Left renal cortex interstitium (tissue), 4 donors: ENCODE measurements at places on chromosomes 3 and 15. TPM values are rescaled to one million over a fixed set of nuclear protein-coding genes. Genes with fewer than 3 reads are reported as not detected.

The PLSCR5 gene
- polyA plus RNA-seq = not detected

The SHC4 gene
- polyA plus RNA-seq = 2.9 TPM

The TTLL13 gene
- polyA plus RNA-seq = 0.57 TPM

The RETNLB gene
- polyA plus RNA-seq = not detected

The GHRL gene
- 3.4 TPM for polyA plus RNA-seq

The ROBO1 gene
- 104 TPM for polyA plus RNA-seq

The SCAMP5 gene
- polyA plus RNA-seq = 19.5 TPM

The DGKG gene
- 0.51 TPM for polyA plus RNA-seq

The ZMAT3 gene
- 11.1 TPM for polyA plus RNA-seq

The POTEB3 gene
- polyA plus RNA-seq = not detected

The FHIT gene
- 27.0 TPM for polyA plus RNA-seq

The THAP10 gene
- polyA plus RNA-seq = 7.0 TPM

The LRRIQ4 gene
- 0.32 TPM for polyA plus RNA-seq

The SMCO1 gene
- not detected for polyA plus RNA-seq

- no peak for DNase-seq
Measured at GRCh38 chr15:96171853-96172296, 158.6 kb upstream of the NR2F2 start.

DNA sequence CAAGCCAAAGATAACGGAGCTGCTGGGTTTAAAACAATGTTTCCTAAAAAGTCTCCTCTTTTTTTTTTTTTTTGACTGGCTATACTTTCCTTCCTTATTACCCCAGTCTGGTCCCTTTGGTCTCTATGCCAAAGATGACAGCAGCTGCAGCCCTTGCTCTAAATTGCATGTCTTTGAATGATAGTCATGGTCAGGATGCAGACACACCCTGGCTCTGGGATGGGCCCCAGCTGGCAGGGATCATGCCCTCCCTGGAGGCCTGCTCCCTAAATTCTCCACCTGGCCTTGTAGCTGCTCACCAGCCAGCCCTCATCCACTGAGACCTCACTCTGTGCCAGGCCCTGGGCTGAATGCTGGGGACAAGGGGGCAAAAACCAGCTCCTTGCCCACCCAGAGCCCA lies 95.8 kb downstream of the MESD start:
- DNase-seq = no peak

- no peak for DNase-seq
Measured at GRCh38 chr3:118781839-118782238, 252.8 kb downstream of the IGSF11 start.

GRCh38 chr3:156817646-156818272 lies 8.4 kb upstream of the LEKR1 start:
- DNase-seq = no peak

GRCh38 chr3:48459331-48459730 lies 12.8 kb downstream of the ATRIP start:
- no peak for DNase-seq

GRCh38 chr15:41566121-41566885 lies 7.3 kb downstream of the TYRO3 start:
- DNase-seq = no peak

- DNase-seq = no peak
Measured at GRCh38 chr3:148848410-148848809, 16.7 kb upstream of the CPA3 start.

GRCh38 chr15:57118013-57118799 lies 199.8 kb downstream of the TCF12 start:
- no peak for DNase-seq

DNA sequence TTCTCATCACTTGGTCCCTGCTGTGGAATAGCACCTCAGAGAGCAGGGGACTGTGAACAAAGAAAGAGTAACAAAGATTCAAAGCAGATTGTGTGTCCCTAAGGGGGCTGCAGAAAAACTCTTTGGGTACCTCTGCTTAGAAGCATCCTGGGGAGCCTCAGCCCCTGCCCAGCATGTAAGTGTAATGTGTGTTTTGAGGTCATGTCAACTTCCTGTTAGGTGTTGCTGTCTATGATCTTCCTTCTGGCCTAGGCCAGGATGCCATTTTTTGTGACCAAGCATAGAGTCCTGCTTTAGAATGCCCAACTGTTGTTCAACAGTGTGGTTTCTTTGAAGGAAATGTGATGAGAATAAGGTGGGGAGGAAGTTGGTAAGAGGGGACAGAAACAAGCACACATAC lies 77.1 kb upstream of the BCL6 start:
- DNase-seq = no peak

DNA sequence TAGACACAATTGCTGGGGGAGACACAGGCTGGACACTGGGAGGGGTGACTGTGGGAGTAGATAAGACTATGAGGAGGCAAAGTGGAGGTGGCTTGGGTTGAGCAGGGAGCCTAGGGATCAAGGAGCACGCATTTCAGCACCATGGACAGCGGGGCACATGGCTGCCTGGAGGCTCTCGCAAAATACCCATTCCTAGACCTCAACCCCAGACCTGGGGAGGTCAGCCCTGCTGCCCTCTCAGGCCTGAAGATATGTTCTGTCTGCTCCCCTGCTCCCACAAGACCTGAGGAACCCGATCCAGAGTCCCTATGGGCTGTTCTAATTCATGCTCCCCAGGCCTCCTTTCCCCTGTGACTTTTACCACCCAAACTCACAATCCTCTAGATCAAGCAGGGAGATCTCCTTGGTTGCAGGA lies 16.0 kb upstream of the CPEB1 start:
- DNase-seq = no peak

GRCh38 chr3:148175214-148175613 lies 522.5 kb upstream of the AGTR1 start:
- DNase-seq = no peak

DNA sequence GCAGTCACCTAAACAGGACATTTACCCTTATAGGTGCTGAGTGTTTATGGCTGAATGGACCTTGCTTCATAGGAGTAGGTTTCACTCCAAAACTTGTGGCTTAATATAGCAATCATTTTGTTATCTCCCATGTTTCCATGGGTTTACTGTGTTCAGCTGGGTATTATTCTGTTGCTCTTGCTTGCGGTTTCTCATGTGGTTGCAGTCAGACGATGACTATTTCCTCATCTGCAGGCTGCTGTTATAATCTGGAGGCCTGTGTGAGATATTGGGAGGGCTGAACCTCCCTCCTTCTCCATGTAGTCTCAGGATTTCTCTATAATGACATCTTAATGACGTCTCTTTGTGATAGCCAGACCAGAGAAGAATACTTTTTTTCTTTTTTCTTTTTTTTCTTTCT lies 98.1 kb downstream of the ZPLD1 start:
- no peak for DNase-seq

GRCh38 chr15:85407421-85408269 lies 27.2 kb downstream of the AKAP13 start:
- no peak for DNase-seq

- DNase-seq = no peak
Measured at GRCh38 chr15:64070965-64071851, 22.4 kb downstream of the CIAO2A start.

DNA sequence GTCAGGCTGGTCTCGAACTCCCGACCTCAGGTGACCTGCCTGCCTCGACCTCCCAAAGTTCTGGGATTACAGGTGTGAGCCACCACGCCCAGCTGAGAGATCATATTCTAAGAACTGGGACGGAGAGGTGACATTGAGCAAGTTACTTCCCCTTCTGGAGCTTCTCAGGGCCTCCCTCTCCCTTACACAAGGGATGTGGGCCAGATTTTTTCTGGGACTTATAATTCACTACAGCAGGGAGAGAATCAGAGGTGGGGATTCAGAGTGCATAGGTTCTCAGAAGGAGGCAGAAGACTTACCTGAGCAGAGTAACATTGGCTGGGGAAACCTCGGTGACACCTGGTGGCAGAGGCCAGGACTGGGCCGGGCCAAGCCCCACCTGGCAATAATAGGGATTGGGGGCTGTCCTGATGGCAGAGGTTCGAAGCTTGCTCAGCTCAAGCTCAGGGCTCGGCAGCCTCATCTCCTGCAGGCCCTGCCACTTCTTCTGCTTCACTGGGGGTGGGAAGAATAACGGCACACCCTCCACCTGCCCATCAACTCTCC lies 6.8 kb downstream of the LTK start:
- no peak for DNase-seq

GRCh38 chr3:3107181-3107580 lies 3.0 kb downstream of the IL5RA start:
- DNase-seq = no peak

DNA sequence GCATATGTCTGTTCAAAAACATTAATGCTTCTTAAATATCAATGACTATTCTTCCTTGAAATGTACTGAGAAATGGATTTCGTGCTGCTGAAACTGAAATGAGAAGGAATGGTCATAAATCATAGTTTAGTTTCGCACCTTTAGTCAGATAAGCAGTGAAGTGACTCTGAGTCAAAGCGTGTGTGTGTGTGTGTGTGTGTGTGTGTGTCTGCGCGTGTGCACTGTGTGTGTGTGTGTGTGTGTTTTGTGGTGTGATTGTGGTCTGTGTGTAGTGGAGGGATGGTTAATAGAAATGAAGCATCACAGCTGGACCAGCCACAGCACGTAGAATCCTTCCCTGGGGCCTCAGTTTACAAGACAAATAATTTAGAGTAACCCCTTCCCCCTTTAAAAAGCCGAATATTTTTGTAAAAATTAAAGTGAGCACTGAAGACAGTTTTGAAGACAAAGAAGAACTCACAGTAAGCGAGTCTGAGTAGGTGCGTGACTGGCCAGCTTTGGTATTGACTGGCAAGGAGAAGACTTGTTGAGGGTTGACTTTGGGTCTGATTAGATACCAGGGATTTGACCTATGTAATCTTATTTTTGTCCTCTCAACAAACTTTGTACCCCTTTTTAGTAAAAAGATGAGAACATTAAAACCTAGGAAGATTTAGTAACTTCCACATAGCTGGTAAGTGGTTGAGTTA lies 202.0 kb upstream of the IL12A start:
- no peak for DNase-seq

DNA sequence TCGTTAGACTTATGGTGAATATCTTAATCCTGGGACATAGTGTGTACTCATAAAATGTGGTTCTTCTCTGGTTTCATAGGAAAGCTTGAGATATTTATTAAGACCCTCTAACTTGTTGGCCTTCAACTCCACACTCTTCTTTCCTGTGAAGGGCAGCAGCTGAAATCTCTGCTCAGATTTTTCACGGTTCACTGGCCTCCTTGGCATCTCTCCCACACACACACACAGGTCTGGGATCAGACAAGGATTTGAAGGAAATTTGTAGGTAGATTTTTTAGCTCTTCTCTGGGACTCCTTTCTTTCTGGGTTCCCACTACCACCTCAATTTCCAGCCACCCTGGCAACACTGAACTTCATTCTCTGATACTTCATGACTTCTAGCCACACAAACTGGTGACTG lies 70.2 kb downstream of the MYRIP start:
- no peak for DNase-seq

DNA sequence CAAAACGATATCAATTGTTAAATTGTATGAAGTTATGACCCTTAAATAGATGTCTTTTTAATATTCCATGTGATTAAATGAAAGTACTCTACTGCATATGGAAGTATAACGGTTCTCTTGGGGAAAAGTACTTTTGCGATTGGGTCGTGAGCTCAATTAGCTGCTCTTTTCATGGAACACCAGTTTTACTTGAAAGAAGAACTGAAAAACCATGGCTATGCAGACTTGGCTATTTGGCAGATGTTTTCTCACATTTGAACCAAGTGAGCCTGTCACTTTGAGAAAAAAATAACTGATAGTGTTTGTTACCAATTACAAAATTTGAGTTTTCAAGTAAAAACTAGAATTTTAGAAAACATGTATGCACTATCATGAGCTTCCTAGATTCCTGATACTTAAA lies 5.9 kb upstream of the INAFM2 start:
- no peak for DNase-seq

DNA sequence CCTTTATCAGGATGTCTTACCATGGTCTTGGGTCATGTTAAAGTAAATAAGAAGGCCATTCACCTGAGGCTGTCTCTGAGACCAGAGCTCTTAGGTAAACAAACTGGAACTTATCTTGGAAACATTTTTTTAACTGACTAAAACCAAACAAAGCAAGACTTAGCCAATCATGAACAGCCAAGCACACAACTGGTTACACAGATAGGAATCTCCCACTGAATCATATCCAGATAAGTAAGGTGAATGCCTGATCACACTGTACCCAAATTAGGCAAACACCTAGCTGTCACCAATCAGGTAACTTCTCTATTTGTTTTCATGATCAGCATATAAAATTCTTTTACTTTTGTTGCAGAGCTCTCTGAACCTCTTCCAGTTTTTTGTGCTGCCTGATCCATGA lies 205.4 kb downstream of the CNTN3 start:
- no peak for DNase-seq

DNA sequence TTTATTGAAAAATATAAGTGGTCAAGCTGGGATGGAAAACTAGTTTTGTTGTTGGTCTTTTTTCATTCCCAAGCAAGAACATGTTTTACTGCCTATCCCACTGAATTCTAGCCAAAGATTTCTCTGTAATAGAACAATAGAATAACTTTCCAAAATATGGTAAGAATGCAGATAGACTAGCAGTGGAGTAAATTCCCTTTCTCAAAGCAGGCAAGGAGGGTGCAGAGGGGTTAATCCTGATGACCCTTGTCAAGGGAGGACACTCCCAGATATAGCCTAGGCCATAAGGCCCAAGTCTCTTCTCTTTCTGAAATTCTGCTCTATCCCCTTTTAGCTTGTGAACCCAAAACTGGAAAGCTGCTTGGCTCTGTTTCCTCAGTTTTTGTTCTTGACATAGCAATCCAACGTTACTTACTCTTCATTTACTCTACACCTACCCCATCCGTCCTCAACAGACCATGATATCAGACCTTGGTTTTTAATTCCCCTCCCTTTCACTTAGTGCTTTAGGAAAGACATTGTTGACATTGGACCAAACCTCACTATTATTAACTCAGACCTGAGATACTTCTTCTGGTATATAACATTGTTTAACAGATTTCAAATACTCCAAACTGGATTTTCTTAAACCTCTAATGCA lies 453.6 kb upstream of the THBS1 start:
- DNase-seq = no peak

DNA sequence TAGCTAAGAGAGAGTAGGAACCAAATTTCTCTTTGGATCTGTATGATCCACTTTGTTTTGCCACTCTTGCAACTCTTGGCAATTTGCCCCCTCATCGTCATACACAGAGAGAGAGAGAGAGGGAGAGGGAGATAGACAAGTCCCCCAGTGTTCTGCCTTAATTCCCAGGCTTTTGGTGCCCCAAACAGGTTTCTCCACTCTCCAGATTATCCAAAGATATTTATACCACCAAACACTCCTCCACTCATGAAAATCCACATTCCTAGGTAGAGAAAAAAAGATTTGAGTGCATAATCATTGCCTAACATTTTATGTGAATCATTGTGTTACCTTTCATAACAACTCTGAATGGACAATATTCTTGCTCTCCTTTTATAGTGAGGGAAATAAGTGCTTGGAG lies 15.3 kb downstream of the ACP3 start:
- no peak for DNase-seq

- no peak for DNase-seq
Measured at GRCh38 chr15:101563176-101563796, 73.8 kb upstream of the PCSK6 start.

GRCh38 chr3:141151439-141151838 lies 80.2 kb upstream of the PXYLP1 start:
- no peak for DNase-seq

GRCh38 chr3:47713655-47714054 lies 68.0 kb downstream of the SMARCC1 start:
- no peak for DNase-seq
